CD4-positive, alpha-beta T cell treated with Interleukin-6 at 100 ng/mL for 8 hours (primary cell): ENCODE measurements at places on chromosomes 12 and 14.

DNA sequence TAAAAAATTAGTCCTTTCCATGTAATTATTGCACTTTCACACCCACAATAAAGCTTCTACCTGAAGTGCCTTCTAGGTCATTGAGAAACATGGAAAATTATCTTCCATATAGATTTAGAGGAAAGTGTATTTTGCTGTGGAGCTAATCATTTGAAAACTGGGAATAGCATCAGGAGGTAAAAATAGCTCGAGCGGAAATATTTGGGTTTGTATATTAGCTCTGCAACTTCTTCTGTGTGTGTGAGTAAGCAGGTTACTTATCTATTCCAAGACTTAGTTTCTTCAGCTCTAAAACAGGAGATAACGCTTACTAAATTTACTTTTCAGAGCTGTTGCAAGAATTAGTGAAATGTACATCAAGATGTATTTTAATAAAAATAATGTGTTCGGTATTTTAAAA, 95.0 kb upstream of the MON2 start:
- DNase-seq, result no peak

- DNase-seq, result no peak
Observed at GRCh38 chr12:27571463-27571862, 47.5 kb downstream of the PPFIBP1 start.

GRCh38 chr12:67268335-67268895, 743 bp upstream of the CAND1 start:
- peak; percentile 94 for DNase-seq

DNA sequence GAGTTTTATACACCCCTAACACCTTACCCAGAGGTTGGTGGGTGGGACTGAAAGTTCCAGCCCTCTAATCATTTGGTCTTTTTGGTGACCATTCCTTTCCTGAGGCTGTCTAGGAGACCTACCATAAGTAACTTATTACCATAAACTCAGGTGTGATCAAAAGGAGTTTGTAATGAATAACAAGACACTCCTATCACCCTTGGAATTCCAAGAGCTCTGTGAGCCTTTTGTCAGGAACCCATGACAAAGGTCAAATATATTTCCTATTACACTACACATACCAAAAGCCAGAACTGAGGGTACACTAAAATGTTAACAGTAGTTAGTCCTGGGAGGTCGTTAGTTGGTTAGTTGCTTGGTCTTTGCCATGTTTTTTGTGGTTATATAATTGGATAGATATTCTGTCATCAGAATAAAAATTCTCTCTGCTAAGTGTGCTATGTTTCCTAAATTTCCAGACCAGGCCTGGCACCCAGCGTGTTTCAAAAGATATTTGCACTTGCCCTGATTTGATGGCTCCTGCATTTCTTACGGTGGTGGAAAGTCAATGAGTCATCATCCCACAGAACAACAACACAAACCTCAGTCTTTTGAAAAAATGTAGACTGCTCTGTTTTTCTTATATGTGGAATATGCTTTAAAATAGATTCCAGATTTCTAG, 27.0 kb upstream of the AKAP5 start:
- peak; percentile 7 for DNase-seq

DNA sequence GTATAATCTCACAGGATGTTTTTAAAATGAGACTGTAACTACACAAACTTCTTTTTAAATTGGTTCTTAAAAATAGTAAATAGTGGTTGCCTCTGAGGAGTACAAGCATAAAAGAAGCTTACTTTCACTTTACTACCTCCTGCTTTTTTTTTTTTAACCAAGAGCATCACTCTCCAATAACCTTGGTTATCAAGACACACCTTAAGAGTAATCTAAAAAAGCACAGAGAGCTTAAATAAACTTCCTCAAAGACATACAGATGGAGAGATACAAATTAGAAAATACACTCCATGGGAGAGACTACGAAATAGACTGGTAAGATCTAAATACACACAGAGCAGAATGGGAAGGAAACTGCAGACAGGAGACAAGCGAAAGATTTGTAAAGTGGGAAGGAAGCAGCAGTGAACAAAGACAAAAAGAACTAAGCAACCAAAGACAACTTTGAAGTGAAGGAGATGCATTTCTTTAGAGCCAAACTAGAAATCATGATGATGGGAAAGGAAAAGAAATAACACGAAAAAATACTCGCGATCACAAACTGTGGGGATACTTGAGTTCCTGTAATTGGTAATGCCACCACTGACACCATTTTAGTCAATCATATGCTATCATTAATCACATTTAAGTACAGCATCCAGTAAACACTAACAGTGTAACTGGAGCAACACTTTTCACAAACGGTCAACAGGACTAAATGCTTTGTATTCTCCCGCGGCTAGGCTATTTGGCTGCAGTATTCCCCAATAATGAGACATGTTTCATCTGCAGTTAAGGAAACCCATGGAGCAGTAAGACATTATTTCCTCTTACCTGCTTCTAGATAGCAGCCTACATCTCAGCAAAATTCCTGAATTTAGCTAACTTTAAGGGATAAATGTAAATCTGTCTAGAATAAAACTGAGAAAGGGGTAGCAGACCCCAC, 8.2 kb downstream of the SINHCAF start:
- no peak for DNase-seq

DNA sequence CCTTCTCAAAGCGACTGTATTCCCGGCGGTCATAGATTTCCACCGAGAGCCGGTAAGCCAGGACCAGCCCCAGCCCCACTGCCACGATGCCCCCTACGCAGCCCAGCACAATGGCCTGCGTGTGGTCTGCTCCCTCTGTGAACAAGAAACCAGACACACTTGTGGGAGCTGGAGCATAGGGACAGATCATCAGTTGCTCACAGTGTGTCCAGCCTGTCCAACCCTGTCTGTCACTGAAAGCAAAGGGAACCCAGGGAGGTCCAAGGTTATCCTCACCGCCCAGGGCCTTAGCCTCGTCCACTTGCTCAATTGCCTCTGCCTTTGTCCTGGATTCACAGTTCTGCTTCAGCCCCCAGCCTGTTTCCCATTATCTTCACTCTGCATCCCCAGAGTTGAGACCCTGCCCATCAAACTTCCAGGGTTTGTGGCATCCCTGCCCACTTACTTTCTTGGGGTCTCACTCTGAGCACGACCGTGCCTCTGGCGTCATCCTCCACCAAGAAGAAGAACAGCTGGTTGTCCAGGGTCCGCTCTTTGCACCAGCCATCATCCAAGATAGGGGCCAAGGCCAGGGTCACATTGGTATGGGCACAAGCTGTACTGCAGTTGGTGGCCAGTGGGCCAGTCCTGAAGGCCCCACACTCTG, 11.3 kb upstream of the CSAD start:
- DNase-seq, result no peak

GRCh38 chr12:6435961-6436715, 8.6 kb upstream of the CD27 start:
- DNase-seq, result no peak
